ENCODE measurements at places on chromosomes 1 and 21.
A peak's percentile ranks its signal among the peaks of the same experiment; 100 is the strongest.

GRCh38 chr1:30891227-30891552 is 17.4 kb downstream of the SDC3 start:
- DNase-seq = no peak

- DNase-seq = no peak
Measured at GRCh38 chr1:24317956-24318614, 1.1 kb upstream of the GRHL3 start.

GRCh38 chr1:32468791-32469190 is 3.9 kb downstream of the ZBTB8B start:
- DNase-seq = no peak

GRCh38 chr1:229253151-229253974 is 17.5 kb upstream of the RAB4A start:
- no peak for DNase-seq

DNA sequence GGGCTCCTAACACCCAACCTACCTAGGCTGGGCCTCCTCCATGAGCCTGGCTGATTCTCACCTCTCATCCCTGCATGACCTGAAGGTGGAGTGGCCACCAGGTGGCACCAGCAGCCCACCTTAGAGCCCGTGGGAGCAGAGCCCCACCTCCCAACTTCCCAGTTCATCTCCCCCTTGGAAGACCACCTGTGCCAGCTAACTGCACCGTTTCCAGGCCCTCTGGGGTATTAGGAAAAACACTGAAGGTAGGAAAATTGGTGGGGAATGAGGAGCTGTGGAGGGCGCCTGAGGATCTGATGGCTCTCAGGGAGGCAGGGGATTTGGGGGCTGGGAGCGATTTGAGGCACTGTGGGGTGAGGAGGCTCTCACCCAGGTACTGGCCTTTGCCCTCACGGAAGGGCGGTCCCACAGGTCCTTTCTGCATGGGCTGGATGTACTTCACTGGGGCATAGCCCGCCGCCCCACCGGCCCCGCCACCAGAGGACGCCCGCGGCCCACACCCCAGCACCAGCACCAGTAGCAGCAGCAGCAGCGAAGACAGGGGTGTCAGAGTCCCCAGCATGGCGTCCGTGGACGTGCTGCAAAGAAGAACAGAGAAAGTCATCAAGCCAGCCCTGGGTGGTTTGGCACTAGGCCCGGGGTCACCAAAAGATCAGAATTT is 11.1 kb downstream of the ADPRS start:
- peak; percentile 85 for DNase-seq

DNA sequence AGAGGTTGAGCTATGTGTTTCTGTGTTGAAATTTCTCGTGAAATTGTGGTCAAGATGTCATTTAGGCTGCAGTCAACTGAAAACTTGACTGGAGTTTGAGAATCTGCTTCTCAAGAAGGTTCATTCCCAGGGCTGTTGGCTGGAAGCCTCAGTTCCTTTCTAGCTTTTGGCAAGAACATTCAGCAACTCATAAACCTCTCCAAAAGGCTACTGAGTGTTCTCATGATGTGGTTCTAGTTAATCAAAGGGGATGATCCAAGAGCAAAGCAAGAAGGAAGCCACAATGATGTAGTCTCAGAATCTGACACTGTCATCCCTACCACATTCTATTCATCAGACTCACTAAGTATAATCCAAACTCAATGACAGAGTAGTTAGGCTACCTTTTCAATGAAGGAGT is 66.6 kb downstream of the SPATA6 start:
- DNase-seq = no peak

GRCh38 chr1:14149431-14149830 is 449.1 kb upstream of the KAZN start:
- DNase-seq = no peak

- peak; percentile 26 for DNase-seq
Measured at GRCh38 chr1:117312453-117313138, 54.7 kb upstream of the MAN1A2 start.

- DNase-seq = no peak
Measured at GRCh38 chr21:41706678-41707077, 60.2 kb downstream of the RIPK4 start.

DNA sequence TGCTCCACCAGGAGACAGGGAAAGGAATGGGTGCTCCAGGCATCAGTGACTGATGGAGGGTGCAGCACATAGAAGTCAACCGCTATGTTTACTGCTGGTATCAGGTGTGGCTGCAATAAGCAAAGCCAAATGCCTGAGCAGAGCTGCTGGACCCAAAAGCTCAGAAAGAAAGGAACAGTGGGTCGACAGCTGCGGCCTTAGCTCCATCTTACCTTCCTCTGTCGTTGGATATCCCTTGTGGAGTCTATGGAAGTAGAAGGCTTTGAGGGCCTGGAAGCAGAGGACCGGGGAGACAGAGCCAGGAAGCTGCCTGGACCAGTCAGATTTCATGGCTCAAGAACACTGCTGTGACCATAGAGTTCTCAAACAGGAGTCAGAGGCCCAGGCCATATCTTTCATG is 45.3 kb downstream of the RIMS3 start:
- DNase-seq = no peak

GRCh38 chr1:178046591-178047270 is 47.2 kb upstream of the RASAL2 start:
- DNase-seq = no peak

DNA sequence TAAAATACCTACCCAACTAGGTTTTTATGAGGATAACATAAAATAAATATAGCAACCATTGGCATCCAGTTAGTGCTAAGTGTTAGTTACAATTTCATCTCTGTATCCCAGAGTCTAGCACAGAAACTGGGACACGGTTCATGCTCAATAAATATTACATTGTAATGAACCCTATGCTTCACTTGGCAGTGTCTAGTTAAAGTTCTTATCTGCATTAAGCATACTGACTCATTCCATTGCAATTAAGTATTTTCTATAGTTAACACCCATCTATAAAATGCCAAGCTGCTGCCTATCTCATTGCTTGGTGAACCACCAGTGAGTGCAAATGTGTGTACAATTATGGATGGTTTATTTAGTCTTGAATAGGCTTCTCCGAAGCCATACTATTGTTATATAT is 15.2 kb downstream of the CHML start:
- DNase-seq = no peak

- peak; percentile 47 for DNase-seq
Measured at GRCh38 chr1:30966690-30967369, 58.3 kb upstream of the SDC3 start.

GRCh38 chr1:222240536-222241181 is 307.2 kb downstream of the HHIPL2 start:
- DNase-seq = no peak

DNA sequence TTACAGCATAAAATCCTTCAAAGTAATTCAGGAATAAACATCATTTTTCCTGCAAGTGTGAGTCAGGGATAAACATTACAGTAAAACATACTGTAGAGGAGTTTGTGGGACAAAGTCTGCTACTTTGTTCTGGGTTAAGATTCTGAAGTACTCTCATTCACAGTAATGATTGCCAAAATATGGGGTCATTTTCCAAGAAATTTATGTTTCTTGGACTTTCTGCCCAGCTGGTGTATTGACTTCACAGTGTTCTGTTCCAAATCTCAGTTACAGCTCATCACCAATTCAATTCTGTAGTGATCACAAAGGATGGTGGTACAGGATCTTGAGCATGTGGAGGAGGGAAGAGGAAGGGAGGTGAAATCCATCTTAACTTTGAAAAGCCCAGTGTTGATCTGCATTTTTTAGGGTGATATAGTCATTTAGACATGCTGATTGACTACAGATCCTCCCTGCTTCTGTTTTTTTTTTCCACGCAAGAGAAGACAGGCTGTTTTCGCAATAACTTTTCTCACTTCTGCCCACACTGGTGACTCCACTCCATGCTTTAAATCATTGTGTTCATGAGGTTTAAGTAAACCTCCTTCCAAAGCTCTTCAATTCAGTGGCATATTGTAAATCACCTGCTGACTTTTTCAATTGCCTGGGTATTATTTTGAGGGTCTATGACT is 60.4 kb upstream of the C1orf53 start:
- no peak for DNase-seq

DNA sequence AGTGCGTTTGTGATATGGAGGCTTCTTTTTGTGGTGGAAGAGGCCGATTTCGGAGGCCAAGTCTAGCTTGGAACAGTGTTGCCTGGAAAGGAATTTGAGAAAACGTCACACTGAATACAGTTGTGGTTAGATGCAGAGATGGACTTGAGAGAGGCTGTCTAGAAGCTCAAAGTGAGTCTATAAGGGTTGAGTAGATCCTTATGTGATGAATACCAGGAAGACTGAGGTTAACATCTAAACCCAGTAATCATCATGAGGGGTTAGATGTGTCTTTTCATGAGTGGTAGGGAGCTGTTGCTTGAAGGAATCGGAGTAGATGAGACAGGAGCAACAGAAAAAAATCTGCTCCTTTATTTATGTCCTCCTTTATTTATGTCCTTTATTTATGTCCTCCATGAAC is 114.6 kb upstream of the IVNS1ABP start:
- DNase-seq = no peak

DNA sequence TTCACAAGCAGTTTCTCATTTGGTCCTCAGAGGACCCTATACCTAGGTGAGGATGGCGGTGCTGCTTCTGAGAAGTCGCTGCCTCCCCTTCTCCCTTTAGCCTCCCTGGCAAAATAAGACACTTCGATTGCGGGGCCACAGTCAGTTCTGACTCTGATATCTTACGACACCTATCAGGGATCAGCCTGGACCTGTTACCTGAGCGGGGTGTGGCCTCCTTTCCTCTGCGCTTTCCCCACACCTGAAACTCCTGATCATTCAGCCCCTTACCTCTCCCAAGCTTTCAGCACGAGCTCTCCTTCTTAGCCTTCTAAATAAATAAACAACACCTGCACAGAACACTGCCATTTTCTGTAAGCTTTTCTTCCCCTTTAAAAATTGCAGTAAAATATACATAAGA is 24.6 kb upstream of the GPR137B start:
- no peak for DNase-seq

GRCh38 chr1:94819945-94820746 is at the start of gene SLC44A3:
Gene SLC44A3, plus strand, starts transcription at chr1:94820357. Its CDS starts 95 bp downstream, at chr1:94820452.
- DNase-seq = no peak

GRCh38 chr1:215603319-215603718 is 36.2 kb downstream of the KCTD3 start:
- DNase-seq = no peak

DNA sequence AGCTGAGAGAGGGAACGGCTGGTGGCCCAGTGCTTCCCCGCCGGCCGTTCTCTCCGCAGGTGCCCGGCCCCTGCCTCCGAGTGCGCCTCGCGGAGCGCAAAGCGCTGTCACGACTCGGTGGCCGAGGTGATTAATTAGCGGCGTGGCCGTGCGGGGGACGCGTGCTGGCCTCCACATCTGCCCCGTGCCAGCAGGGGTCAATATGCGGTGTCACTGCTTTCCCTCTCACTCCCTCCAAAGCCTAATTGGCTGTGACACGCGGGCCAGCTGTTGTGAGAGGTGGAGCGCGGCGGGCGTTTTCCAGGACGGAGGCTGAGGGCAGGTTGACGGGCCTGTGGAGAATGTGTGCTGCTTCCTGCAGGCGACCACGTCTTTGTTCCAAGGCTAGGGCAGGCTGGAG is 239.0 kb downstream of the LMX1A start:
- DNase-seq = no peak

- no peak for DNase-seq
Measured at GRCh38 chr1:185695299-185695698, 38.9 kb upstream of the HMCN1 start.

- DNase-seq = no peak
Measured at GRCh38 chr1:168506204-168506819, 37.5 kb downstream of the XCL2 start.

GRCh38 chr21:19900149-19900548 is 1098.1 kb upstream of the NCAM2 start:
- no peak for DNase-seq

DNA sequence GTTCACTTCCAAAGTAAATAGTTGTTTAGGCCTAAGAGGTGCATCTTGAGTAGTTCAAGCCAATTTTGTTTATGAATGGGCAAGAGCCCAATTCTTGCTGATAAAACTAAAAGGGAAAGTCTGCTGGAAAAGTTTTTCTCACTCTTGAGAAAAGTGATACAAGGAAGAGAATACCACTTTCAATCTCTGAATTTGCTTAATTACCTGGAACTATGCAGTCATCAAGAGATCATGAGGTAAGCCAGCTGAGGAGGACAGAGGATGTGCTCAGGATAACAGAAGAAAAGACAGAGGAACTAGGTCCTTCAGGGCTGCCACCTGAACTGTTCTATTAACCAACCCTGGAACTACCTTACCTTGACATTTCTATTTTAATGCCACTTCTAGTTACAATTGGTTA is 42.2 kb downstream of the ILDR2 start:
- no peak for DNase-seq

DNA sequence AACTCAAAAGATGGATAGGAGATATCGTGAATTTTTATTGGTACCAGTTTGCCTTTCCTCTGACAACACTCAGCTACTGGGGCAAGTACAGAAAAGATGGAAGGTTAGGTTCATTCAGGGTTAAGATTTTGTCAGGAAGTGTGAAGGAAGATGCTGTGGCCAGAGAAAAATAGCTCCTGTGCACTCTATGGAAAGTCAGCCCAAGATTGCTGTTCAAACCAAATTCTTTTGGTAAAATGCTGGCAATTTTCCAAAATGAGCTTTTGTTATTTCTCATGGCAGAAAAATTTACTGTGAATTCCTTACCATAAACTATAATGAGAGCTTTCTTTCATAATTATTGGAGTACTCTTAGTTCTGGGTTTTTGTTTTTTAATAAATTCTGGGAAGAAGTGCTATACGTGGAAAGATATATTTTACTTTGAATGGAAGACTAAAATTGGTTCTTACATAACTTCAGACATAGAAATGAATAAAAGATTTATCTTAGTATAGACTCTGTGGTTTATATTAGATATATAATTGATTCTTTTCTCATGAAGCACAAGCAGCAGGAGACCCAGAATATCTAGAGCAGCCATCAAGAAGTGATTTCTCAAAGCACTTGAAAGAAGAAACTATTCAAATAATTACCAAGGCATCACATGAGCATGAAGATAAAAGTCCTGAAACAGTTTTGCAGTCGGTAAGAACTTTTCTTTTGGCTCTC is 112.2 kb downstream of the USP25 start:
- no peak for DNase-seq

- DNase-seq = no peak
Measured at GRCh38 chr1:25146451-25146855, 85.8 kb downstream of the SYF2 start.

GRCh38 chr1:207495801-207496792 is at the start of gene CR1:
Gene CR1, plus strand, starts transcription at chr1:207496157. Its CDS starts 111 bp downstream, at chr1:207496268.
- peak; percentile 41 for DNase-seq

Measured in D341Med (cell line).